ENCODE measurements at places on chromosomes 5 and 9.

- DNase-seq = no peak
Measured at GRCh38 chr5:179336126-179336870, 9.0 kb downstream of the ADAMTS2 start.

DNA sequence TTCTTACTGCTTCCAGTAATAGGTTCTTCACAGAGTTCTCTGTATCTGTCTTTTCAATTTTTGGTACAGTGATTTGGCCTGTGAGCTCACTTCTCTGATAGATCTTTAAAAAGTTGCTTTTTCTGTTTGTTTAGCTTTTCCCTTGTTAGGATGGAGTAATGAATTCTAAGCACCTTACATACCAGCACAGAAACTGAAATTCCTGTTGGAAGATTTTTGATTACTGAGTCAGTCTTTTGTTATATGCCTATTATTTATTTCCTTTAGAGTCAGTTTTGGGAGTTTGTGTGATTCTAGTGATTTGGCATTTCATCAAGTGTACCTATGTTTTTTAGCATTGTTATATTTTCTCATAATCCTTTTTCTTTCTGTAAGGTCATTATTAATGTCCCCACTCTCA lies 37.6 kb upstream of the IPPK start:
- DNase-seq = no peak

GRCh38 chr5:36301858-36302603 lies at the start of gene RANBP3L:
Gene RANBP3L (minus strand): TSS chr5:36301902. CDS start chr5:36301416, 486 bp downstream.
- DNase-seq = no peak

- no peak for DNase-seq
Measured at GRCh38 chr9:80797831-80798688, 891.3 kb downstream of the TLE1 start.

GRCh38 chr9:98971168-98971914 lies 27.6 kb downstream of the COL15A1 start:
- no peak for DNase-seq

DNA sequence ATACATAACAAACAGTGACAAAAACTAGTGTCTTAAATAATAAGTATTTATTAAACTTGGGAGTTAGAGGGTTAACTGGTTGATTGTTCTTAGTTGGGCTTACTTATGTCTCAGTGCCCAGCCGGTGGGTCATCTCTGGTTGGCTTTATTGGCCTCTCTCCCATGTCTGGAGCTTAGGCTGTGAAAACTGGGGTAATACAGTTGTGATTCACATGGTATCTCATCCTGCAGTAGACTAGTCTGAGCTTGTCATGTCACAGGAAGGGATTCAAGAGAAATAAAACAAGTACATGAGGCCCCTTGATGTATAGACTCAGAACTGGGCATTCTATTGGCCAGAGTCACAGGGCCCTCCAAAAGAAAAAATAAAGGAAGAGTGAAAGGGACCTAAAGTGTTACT lies 466.4 kb upstream of the SMC2 start:
- DNase-seq = no peak

GRCh38 chr9:112056996-112057395 lies 118.1 kb downstream of the SUSD1 start:
- no peak for DNase-seq

- DNase-seq = no peak
Measured at GRCh38 chr5:34804913-34805312, 34.1 kb upstream of the TTC23L start.

- DNase-seq = no peak
Measured at GRCh38 chr5:29412979-29413378, 1780.5 kb upstream of the CDH6 start.

DNA sequence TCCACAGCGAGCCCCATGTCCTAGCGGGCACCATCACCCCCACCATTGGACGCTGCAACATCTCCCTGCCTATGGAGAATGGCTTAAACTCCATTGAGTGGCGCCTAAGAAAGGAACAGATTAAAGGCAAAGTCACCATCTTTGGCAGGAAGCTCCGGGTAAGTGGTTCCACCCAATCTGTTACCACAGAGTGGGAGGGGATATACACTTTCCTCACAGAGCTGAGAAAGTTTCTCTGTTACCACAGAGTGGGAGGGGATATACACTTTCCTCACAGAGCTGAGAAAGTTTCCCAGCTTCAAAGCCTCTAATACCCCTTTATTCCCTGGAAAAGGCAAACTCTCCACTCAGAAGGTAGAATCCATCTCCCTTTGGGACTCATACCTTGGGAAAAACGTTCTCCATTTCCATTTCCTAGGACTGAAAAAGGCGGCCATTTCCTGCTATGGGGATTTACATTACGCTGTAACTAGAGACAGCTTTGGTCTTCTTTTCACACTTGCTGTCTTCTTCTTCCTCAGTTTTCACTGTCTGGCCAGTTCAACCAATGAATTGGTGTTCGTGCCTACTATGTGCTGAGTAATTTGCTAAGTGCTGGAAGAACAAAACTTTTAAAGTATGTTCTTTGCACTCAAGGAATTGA lies 63.4 kb upstream of the WWC1 start:
- DNase-seq = no peak

GRCh38 chr5:154147666-154148065 lies 42.9 kb upstream of the GALNT10 start:
- DNase-seq = no peak

GRCh38 chr9:70639853-70640814 lies 225.7 kb upstream of the KLF9 start:
- DNase-seq = no peak

- DNase-seq = no peak
Measured at GRCh38 chr9:129497005-129497812, 123.7 kb downstream of the C9orf50 start.

DNA sequence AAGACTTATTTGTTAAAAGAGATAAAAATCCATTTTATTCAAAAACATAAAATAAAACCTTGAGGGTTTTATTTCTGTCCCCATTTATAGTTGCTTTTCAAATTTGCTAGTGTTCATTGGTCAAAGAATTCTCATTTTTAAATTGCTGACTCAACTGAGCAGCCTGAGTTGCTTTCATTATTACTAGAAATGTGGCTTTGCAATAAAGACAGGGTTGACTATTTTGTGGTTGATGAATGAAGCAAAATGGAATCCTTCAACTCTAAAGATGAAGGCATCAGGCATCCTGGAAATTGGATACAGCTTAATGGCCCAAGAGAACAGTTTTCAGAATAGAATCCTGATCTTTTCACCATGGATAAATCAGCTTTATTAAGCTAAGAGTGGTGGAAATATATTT lies 23.9 kb upstream of the PPP3R2 start:
- no peak for DNase-seq

DNA sequence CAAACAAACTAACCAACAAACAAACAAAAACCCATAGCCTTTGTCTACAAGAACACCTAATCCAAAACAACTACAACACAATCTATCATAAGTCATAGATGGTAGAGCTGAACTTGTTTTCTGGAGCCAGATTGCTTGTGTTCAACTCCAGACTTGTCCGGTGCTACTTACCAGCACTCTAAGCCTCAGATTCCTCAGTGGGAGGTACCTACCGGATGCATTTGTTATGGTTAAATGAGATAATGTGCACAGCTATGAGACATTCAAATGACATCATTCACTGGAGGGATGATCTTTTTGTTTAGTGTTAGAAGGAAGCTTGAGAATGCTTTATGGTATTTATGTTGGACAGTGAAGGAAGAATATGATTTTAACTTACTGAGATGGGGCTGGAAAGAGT lies 592.9 kb upstream of the C9orf72 start:
- no peak for DNase-seq

- DNase-seq = no peak
Measured at GRCh38 chr9:136512651-136513071, 29.8 kb upstream of the SEC16A start.

- no peak for DNase-seq
Measured at GRCh38 chr5:10424124-10424731, 17.5 kb upstream of the ROPN1L start.

DNA sequence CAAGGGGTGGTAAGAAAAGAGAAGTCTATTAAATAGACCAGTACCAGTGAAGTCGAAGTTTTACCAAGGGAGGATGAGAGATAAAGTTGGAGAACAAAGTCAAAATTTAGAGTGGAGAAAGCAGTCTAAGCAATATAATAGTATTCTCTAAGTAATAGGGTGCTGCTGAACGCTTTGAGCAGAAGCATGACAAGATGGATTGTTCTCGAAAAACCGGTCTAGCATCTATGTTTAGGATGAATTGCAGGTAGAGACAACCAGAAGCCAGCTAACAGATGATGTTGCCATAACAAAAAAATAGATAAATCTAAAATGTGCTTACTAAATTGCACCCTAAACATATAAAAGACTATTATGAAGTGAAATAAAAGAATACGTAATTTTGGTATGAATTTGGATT lies 237.0 kb downstream of the PRELID2 start:
- DNase-seq = no peak

DNA sequence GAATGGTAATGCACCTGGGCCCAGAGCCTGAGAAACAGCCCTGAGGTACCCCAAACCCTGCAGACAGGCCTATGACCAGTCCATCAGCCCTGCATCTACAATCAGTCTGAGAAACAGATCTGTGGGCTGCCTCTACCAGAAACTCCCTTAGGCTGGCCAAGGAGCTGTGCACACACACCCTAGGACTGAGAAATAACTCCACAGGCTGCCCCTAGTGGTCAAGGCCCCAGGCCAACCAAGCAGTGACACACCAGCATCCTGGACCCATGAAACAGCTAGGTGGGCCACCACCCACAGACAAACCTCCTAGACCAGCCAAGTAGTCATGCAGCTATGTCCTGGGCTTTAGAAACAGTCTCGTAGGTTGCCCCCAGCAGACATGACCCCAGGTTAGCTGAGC lies 253.6 kb upstream of the VLDLR start:
- no peak for DNase-seq

DNA sequence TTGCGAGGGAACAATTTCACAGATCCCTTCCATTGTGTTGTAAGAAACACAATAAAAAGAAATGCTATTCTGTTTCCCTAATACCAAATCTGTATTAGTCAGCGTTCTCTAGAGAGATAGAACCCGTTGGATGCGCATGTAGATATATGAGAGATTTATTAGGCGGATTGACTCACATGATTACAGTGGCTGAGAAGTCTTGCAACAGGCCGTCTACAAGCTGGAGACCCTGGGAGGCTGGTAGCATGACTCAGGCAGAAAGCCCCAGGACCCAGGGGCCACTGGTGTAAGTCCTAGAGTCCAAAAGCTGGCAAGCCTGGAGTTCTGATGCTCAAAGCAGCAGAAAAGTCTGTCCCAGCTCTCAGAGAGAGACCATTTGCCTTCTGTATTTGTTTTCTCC lies 18.4 kb upstream of the IL17B start:
- no peak for DNase-seq

- no peak for DNase-seq
Measured at GRCh38 chr5:91690921-91691320, 307.8 kb upstream of the ARRDC3 start.

DNA sequence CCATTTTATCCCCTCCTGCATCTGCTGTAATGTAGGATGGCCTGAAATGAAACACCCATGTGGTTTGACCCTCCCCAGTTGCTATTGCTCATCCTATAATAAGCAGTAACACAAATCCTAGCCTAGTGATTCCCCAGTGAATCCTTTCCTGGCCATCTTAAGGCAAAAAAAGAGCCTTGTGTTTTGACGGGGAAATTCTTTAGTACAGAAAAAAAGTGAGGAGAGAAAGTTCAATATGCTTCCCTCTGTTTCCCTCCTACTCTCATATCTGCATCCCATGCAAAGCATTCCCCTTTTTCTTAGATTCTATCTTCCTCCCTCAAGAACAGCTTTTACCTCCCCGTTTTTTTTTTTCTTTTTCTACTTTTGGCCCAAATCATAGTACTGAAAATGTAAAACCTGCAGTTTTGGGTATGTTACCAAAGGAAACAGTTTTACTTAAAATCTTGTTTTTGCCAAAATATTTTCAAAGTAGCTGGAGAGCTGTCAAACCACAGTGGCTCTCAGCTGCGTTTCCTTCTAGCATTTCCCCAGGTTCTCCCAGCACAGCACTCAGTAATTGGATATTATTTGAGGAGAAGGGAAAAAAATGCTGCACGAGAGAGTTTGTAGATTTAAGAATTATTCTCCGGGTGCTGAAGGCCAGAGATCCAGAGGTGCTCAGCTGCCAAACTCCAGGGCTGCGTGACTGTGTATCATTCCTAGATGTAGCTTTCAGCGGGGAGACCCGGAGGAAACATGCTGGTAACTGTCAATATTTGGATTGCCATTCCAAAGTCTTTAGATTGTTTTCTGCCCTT lies 321.4 kb downstream of the NPR3 start:
- no peak for DNase-seq

DNA sequence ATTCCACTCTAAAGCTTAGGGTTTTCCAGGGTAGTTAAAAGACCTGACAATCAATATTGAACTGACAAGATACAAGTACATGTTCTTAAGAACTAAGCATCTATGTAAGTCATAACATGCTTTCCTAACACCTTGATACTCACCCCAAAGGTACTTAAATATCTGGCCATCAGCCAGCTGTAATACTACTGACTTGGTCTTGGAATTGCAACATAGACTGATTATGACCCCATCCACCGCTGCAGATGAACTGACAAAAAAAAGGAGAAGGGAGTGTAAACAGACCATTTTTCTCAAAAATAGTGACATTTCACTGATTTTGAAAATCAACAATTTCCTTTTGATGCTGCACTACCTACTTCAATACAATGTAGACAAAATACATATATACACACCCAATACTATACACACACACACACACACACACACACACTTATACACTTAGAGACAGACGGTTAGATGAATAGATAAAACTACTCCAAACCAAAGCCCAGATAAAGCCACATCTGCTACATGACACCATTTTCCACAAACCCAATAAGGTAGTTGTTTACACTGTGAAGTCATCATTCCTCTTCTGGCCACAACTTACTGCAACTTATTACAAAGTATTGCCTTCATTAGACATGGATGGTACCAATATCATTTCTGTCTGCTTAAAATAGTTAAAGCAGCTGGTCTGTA lies 30.4 kb downstream of the ELP1 start:
- no peak for DNase-seq

- no peak for DNase-seq
Measured at GRCh38 chr9:20355022-20355421, 267.3 kb downstream of the MLLT3 start.

DNA sequence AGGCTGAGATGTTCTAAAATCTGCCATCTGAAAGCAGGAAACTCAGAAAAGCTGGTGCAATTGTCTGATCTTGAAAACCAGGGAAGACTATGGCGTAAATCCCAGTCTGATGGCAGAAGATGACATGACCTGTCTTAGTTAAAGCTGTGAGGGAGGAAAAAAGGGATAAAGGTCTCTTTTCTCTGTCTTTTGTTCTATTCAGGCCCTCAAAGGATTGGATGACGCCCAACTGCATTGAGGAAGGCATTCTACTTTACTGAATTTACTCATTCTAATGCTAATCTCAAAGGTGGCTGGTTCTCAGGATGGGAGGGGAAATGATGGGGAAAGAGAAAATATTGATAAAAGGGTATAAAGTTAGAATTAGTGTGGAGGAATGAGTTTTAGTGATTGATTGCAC lies 312.8 kb upstream of the CTNND2 start:
- DNase-seq = no peak

DNA sequence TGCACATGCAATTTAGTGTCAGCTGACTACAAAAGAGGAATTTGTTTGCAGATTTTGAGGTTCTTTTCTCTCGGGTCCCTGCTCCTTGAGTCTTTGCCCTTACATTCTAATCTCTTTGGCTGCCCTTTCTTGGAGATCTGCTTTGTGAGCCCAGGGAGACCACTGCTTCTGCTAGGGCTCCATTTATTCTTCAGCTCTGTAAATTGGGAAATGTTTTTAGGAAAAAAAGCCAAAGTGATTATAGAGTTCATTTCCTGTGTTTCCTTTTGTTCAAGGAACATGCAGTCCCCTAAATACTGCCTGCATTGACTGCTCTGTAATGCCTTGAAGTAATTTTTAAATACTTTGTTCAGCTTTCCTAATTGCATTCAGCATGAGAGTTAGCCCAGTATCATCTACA lies 197.4 kb downstream of the CSNK1G3 start:
- no peak for DNase-seq

Data from activated CD8-positive, alpha-beta memory T cell treated with anti-CD3 and anti-CD28 coated beads for 48 hours (primary cell).